Breast epithelium (tissue), 4 donors: ENCODE measurements at places on chromosomes 4 and X.

DNA sequence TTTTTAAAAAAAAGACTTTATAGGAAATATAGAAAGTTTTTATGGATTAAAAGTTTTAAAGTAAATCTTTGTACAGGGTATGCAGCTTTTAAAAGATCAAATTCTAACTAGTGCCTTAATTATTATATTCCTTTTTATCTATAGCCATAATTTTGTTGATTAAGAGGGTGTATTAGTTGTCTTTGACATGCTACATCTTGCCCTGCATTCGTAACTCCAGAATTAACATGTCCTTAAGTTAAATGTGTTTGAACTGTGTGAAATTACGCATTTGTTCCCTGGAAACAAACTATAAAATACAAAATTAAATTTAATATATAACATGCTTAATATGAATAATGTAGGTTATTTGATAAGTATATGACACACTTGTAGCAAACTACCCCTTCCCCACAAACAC is 66.3 kb downstream of the PTPN13 start:
- no peak for DNase-seq

DNA sequence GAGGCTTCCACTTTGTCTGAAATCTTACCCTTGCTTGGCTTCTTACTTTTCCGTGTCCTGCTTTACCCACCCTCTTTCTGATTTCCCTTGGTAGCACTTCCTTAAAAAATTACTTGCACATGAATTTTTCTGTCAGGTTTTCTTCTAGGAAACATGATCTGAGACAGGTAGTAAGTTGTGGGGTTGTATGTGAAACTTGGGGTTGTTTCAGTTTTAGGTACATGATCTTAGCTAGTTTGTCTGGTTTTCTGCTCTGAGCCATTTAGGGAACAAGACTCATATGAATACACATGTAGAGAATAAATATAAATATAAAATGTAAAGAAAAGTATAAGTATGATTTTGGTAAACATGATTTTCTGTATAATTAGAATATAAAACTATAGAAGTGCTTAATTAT is 17.4 kb upstream of the ARMCX2 start:
- no peak for DNase-seq

GRCh38 chr4:38073596-38074234 is 113.5 kb downstream of the PTTG2 start:
- DNase-seq, result no peak

- no peak for DNase-seq
These were observed 107.6 kb downstream of the QRFPR start for GRCh38 chr4:121273191-121273590.

GRCh38 chr4:165709516-165709915 is 163.5 kb upstream of the TLL1 start:
- DNase-seq, result no peak

DNA sequence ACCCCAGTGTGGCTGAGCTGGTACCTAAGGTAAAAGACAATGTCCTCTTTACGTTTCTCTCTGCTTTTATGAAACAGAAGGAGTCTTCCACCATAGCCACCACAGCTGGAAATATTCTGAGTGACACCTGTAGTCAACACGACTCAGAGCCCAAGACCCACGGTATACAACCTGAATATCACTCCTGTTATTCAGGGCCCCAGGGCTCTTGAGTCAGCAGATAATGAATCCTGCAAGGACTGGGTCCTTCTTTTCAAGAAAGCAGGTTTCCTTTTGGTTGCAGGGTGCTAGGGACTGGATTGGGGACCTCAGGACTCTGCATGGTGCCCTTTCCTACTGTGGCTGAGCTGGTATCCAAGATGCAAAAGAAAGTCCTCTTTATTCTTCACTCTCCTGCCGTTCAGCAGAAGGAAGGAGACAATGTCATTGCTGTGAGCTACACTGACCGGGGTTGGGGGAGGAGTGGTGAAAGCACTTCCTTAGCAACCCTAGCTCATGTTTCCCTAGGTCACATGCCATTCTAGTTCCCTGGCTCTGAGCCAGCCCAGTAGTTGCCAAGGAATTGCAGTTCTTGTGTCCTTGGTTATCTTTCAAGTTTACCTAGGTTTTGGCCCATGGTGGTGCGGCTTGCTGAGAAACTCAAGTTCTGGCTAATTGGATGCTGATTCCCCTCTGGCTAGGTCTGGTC is 23.7 kb upstream of the UNC5C start:
- peak; percentile 74 for DNase-seq
